ENCODE measurements at places on chromosomes 1 and 21.

- DNase-seq: peak; percentile 10
These were observed 137.7 kb downstream of the COL11A1 start for GRCh38 chr1:102970496-102971078.

DNA sequence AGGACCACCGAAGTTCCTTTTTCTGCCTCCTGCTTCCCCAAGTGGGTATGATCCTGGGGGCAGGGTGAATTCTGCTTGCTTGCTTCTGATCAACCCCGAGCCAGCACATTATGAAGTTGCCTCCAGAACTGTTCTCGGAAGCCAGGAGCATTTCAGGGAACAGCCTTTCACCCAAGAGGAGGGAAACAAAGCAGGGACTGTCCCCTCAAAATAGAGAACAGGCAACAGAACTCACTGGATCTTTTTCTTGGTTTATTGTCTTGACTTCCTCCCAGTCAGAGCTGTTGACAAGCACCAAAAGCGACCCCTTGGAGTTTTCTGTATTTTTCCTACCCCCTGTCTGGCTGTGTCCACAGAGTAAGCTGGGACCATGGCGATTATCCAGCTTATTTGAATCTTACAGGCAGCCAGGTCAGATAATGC is 258.3 kb upstream of the SGIP1 start:
- DNase-seq: no peak

GRCh38 chr1:229951856-229952534 is 115.0 kb upstream of the GALNT2 start:
- no peak for DNase-seq

DNA sequence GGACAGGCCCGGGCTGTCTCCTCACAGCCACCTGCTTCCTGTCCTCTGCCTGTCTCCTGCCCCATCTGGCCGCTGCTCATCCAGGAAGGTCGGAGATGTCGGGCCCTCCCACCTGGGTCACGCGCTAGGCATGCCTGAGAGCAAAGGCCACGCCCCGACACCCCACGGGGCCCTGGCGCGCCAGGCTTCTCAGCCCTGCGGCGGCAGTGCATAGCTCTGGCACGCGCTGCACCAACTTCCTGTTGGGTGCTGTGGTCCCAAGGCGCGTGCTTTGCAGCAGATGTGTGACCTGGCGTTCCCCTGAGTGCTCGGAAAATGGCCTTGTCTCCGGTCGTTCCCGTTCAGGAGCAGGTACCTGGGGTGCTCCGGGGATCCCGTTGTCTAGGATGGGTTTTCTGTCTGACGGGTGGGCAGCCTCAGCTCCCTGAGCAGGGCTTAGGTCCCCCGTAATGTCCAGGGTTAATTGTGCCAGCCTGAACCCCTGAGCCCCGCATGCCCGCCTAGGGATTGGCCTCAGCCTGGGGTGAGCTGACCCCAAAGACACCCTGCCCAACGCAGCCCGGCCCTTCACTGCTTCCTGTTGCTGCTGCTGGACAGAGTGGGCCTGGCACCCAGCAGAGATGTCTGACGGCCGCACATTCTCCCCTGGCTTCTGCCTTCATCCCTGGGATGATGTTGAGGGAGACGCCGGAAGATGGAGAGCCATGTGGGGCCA is 19.4 kb upstream of the KCNAB2 start:
- DNase-seq: no peak

GRCh38 chr1:54571803-54572541 is 23.9 kb downstream of the ACOT11 start:
- DNase-seq: no peak

DNA sequence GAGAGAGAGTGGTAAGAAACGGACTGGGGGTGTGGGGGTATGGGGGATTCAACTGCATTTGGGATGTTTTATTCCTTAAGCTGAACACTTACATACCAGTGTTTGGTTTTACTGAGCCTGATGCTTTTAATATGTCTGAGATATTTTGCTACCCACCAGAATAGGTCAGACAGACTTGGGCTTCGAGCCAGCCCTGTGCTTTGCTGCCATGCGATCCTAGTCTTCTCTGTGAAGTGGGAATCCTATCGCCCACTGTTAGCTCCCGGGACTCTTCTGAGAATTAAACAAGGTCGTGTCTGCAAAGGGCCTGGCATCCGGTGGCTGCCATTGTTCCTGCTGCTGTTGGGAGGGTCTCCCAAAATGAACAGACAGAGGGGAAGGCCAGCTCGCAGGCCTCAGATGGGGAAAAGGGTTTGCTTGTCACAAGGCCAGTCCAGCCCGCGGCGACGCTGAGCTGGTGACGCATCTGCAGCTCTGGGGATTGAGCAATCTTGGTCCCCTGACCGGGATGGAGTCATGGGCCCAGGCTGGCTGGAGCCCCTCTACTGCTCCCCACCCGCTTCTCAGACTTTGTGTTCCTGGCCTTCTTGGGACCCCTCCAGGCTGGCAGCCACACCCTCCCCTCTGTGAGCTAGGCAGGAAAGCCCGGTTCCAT is 26.9 kb upstream of the ECE1 start:
- no peak for DNase-seq

- no peak for DNase-seq
These were observed 23.5 kb downstream of the UBE2G2 start for GRCh38 chr21:44778094-44778493.

GRCh38 chr1:14926229-14926628 is 227.3 kb upstream of the TMEM51 start:
- no peak for DNase-seq

- no peak for DNase-seq
These were observed 92.1 kb downstream of the OBSCN start for GRCh38 chr1:228299901-228300300.

DNA sequence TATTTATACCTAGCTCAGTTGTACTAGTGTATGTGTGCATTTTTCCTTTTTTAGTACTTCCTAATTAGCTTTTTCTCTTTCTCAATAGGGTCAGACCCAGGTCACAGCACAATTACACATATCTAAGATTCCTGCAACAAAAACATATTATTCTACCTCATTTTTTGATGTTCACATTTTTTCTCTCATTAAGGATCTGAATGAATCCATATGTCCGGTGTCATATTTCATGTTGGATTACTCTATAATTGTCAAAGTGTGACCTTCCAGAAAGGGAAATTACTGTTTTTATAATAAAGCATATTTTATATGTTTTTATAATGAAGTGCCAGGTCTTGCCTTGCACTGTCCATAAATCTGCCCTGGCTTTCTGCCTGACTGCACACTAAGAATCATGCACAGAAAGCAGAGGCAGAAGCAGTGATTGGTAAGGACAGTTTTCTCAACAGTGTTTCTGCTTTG is 143.7 kb downstream of the KCNT2 start:
- peak; percentile 20 for DNase-seq

- DNase-seq: no peak
These were observed 5.5 kb upstream of the CFAP410 start for GRCh38 chr21:44344541-44345183.

GRCh38 chr1:172382990-172383389 is 37.5 kb upstream of the C1orf105 start:
- no peak for DNase-seq

DNA sequence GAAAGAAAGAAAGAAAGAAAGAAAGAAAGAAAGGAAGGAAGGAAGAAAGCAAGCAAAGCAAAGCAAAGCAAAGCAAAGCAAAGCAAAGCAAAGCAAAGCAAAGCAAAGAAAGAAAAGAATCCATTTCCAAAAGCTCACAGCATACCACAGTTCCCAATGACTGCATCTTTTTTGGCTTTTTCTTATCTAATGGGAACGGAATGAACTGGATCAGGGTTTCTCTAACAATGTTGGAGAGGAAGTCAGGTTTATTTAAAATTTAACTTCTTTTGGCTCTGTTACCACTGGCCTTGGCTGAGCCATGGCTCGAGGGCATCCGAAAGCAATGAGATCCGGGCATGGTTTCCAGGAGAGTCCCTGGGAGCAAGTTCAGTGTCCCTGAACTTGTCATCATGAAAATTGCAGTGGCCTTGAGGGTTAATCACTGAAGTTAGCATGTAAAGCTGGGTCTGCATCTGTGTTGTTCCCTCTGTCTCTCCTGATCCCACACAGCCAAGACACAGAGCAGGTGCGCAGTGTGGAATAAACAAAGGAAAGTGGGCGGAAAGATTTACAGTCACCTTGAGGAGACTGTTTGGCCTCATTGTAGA is 34.6 kb upstream of the CTPS1 start:
- DNase-seq: no peak

DNA sequence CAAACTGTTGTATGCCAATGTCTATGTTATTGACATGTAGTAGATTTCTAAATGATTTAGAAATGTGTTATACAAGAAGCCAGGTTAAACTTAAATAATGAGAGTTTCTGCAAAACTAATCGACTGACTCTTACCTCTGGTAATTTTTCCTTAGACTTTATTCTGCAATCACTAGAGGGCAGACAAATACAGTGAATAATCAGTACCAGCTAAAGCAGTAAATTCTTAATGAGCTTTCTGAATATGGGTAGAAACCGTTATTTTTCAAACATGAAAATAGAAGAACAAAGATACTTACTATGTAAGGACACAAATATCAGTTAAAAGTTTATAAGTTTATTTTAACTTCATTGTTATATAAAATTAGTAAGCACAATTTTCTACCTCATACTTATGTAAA is 97.9 kb upstream of the RGS1 start:
- DNase-seq: no peak

- DNase-seq: peak; percentile 65
These were observed 150.1 kb upstream of the ZNF644 start for GRCh38 chr1:91171898-91172297.

- DNase-seq: no peak
These were observed 99.2 kb upstream of the MROH9 start for GRCh38 chr1:170836141-170836540.

- no peak for DNase-seq
These were observed 67.2 kb downstream of the SLC35A3 start for GRCh38 chr1:100036718-100037655.

DNA sequence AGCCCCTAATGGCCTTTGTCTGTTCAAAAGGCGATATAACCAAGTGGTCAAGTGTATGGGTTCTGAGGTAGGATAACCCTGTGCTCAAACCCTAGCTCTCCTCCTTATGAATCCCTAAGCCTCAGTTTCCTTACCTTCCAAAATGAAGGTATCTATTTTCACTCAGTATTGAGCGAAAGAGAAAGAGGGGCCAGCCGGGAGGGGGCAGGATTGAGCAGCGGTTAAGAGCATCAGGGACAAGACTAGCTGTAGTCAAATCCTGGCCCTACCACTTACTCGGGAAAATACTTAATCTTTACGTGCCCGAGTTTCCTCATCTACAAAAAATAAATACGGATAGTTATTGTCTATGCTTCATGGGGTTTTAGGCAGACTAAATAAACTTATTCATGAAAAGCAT is 25.7 kb downstream of the LY9 start:
- no peak for DNase-seq

DNA sequence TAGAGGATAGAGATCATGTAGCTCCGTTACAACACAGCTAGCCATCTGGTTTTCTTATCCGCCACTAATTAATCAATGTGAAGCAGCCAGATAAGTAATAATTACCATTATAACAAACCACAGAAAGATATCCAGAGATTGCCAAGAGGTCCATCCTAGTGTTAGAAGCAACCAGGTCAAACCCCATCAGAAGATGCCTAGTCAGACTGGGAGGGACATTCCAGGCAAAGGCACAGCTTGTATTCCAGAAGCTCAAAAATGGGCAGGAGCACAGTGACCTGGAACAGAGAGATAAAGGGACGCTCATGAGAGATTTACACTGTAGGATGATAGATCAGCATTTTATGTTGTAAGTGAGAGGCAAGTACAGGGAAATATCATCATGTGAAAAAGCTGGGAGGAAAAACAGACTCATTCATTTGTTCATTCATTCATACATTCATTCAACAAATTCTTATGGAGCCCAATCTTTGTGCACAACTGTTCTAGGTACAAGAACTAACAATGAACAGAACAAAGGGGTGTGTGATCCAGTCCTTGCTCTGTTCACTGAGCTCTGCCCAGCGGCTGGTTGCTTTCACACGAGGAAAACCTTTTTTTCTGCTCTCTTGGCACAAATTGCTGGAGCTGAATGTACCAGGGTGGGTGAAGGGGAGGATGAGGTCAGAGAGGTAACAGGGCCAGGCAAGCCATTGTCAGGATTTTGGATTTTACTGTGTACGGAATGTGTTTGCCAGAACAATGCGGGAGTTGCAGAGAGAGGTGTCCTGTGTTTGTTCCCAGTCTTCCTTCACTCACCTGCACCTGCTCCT is 240.8 kb upstream of the FGGY start:
- DNase-seq: no peak

GRCh38 chr1:149949911-149950310 is 13.2 kb upstream of the MTMR11 start:
- no peak for DNase-seq

DNA sequence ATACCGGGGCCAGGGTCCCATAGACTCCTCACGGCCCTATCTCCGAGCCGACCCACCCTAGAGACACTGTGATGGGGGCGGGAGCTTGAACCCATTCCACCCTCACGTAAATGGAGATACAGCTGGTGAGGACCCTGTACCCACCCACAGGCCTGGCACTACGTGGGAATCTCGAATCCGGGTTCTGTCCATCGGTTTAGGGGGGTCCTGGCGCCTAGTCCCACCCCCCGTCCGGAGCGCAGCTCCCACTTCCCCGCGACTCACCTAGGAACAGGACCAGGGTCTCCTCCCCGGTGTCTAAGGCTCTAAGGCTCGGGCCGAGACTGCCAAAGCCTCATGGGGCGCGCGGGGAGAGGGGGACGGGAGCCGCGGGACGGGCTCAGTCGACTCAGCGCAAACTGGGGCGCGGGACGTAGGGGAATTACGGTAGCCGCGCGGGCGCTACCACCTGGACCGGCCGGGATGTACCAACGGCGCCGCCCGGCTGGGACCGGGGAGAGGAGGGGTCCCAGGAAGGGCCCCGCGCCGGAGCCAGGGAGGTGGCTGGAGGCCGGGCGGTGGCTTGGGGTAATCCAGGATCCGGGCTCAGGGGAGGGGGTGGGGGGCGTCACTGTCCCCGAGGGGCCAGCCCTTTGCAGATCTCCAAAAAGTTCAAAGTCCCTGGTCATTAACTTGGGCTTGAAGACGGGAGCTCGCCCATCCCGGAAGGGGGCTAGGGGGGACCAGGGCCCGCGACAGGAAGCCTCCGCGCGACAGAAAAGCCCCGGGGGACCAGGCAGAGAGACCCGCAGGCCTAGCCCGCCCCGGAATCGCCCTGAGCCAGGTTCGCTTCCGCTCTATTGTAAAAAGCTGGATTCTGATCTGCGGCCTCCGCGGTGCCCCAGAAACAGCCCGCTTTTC is 1.0 kb downstream of the PLEKHG5 start:
- peak; percentile 61 for DNase-seq

GRCh38 chr1:239616673-239617072 is 230.3 kb downstream of the CHRM3 start:
- no peak for DNase-seq

DNA sequence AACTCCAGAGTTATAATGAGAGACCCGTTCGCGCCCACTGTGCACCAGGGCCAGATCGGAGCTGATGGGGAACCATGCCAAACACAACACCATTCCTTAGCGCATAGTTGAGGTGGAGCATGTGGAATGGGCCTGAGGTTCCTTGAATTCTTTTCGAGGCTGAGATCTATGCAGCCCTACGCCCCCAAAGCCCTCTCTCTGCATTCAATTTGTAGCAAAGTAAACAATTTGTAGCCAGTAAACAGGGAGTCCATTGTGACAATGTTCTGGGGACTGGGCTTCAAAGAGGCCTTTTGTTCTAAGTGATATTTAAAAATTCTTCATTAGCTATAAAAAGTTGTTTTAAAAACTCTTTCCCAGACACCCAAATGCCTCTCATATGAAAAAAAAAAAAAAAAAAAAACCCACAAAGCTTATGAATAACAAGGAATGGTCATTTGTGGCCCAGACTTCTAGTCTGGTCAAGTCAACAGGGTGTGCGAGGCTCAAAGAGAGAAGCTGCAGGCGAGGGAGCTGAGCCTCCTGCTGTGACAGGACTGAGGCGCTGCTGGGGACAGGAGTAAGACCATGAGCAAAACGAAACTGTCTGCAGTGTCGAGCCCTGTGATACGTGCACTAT is 30.6 kb upstream of the KCNE2 start:
- DNase-seq: no peak

All from left renal pelvis (tissue), 4 donors.